Gastroesophageal sphincter (tissue), 4 donors: ENCODE measurements at places on chromosomes 13 and 19. TPM values are rescaled to one million over a fixed set of nuclear protein-coding genes. Genes with fewer than 3 reads are reported as not detected.

GRCh38 chr19:53388904-53389303 is 6.0 kb upstream of the ZNF765 start:
- ATAC-seq: no peak

GRCh38 chr13:88051746-88052482 is 380.7 kb downstream of the SLITRK5 start:
- ATAC-seq: no peak

DNA sequence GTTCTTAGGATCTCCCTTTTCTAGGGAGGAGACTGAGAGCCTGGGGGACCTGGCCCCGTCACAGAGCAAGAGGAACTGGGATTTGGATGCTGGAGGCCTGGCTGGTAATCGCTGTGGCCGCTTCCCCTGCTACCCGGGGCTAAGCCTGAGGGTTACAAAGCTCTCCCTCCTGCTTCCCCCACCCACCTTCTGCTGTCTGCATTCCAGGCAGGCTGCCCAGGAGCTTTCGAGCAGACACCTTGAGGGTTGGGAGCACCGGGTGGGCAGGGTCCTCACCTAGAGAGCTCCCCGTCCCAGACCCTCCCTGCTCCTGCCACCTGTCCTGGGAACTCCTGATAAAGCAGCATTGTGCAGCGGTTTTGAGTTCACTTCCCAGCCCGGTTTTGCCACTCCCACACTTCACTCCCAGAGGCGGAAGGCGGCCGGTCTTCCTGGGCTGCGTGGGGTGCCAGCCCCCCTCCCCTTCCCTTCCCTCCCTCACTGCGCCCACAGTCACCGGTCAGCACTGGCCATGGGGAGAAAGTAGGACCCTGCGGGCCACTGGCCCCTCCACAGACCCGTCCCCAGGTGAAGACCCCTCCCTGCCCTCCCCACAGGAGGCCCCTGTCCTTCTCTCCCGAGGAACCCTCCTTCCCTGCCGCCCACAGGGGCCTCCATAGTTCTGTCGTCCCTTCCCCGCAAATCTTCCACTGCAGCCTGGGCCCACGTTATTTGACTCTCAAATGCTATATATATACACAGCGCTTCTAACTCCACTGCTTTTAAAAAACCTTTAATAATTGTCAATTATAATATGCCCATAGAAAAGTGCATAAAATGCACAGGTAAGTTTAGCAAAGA is 8.1 kb downstream of the PAK4 start:
- ATAC-seq: no peak

- ATAC-seq: no peak
Observed at GRCh38 chr13:28055357-28055756, 45.0 kb downstream of the FLT3 start.

DNA sequence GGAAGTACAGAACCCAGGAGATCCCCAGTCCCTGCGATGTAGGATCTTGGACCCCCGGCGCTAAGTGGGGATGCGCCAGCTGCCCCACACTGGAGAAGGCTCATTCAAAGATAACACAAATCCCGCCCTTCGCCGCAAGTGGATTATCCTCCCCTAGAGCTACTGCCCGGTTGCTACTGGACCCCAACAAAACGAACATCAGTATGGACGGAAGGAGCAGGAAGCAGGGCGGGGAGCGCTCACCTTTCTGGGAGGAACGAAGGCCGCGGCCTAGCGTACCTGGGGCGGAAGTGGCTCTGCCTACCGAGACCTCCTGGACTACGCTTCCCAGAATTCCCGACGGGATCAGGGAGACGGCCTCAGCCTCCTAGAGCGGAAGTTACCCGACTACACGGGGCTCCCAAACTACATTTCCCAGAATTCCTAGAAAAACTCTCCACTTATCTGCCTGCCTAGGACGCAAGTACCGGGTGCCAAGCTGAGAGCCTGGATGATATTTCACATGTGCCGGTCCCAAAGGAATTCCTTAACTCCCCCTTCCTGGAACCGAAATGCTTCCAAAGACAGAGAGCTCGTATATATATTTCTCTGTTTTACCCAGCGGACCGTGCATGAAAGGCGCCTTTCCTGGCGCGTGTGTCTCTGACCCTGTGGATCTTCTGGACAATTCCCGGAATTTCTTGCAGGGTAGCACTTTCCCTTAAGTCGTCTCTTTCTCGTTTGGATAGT is at the start of gene ZNF112:
ZNF112 (minus strand) TSS at position 298 of the 729 bp plus-strand sequence. CDS start 16,141 bp downstream, outside the sequence.
- ATAC-seq: peak; percentile 100

- no peak for ATAC-seq
Observed at GRCh38 chr13:98443329-98443728, 133.6 kb downstream of the STK24 start.

GRCh38 chr13:98386637-98387036 is 190.3 kb downstream of the STK24 start:
- ATAC-seq: no peak

GRCh38 chr19:952680-953444 is 27.0 kb downstream of the ARID3A start:
- no peak for ATAC-seq

DNA sequence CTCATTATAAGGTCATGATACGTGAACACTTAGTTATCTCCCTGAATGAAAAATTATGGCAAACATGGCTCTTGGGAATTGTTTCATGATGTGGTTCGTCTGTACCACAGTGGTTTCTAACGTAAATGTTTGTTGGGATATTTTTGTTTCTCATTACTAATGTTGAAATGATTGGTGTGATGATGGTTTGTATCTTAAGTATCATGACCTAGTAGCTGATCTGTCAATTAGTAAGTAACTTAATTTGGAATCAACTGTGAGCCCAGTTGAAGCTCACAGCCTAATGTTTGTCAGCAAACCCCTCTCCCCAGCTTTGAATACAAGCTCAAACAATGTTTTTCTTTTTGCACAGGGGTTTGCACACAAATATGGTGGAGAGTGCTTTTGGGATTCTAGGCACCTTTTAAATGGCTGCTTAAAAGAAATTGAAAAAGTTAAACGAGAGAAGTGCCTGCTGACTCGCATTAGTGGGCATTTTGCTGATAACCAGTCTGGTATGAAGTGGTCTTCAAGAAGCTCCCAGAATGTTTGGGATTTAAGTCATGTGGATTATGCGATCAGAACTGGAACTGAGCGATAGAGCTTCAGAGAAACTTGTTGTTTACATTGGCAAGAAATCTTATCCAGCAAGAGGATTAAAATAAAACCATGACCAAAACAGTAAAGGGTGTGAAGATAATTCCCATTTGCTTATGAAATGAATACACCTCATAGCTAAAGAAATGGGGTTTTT is 68.2 kb downstream of the LMO7 start:
- no peak for ATAC-seq

DNA sequence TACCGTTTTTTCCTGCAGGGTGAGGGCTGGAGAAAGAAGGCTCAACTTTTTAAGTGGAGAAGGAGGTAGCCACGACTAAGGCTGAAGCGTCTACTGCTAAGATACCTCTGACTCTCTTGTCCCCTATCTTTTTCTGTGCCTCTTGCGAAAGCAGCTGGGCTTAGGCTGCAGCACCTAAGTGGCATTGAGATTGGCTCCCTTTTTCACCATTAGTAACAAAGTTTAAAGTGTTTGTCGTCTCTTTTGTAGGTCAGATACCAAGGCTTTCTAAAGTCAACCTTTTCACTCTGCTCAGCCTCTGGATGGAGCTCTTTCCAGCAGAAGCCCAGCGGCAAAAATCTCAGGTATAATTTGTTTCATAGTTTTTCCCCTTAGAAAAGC is 887 bp downstream of the CDADC1 start:
- ATAC-seq: no peak

- no peak for ATAC-seq
Observed at GRCh38 chr19:17775245-17775927, 19.6 kb upstream of the B3GNT3 start.

DNA sequence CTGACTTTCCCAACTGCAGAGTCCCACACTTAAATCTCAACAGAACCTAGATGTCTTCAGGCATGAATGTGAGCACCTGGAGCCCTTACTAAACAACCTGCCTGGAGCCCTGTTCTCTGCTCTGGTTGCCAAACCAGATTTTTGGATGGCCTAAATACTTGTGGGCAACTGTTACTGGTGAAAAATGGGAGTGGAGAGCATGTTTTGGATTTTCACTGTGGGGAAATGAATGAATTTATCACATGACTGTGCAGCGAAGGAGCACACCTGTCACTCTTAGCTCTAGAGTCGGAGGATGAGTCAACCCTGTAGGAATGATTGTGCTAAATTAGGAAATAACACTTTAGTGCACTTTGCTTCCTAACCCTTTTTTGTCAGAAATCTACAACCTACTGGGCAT is 30.3 kb downstream of the SHISA2 start:
- ATAC-seq: no peak

GRCh38 chr19:55688422-55689218 is 13.6 kb downstream of the EPN1 start:
- ATAC-seq: peak; percentile 17

DNA sequence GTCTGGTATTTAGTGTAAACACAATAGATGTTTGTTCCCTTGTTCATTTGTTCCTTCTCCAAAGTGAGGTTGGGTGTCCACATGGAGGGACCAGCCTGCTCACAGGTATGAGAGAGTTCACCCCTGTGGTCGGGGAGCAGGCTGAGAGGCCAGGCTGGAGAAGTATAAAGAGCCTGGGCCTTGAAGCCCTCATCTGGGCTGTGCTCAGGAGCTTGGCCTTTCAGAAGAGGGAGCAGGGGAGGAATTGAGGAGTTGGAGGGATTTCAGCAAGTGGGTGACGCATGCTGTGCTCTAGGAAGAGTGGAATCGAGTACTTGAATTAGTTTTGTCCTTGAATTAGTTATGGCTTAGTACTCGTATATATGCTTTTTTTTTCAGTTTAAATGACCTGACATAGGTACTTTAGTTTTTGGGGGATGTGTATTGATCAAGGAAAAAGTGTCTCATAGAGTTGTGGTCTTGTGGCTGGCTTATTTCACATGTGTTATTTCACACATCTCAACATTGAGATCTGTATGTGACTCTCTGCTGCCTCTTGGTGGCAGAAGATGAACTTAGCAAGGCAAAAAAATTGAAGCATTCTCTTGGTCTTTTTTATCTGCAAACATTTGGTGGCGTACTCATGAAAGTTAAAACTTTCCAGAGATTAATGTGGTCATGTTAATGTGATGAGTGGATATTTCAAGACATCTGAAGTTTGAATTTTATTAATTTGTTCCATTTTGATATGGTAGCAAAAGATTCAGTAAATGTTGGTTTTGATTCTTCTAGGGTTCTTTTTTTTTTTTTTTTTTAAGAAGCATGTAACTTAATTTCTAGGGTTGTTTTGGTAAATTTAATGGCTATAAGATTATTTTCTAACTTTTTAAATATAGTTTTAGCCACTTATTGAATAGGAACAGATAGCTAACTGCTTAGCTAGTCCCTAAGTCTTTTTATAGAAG is 54.3 kb downstream of the SLAIN1 start:
- ATAC-seq: peak; percentile 62

DNA sequence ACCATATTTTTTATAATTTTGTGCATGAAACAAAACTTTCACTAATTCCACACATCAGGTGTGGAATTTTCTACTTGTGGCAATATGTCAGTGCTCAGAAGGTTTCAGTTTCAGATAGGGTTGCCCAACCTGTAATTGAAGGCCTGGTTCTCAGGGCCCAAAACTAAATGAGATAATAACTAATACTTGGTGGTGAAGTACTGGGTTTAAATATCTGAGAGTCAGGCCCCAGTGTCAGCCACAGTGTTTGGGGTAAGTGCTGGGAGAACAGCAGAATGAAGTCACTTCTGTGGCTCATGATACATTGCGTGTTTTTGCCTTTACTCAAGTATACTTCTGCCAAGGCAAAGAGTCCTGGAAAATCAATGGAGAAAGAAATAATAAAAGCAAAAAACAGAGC is 5.6 kb downstream of the SAFB start:
- no peak for ATAC-seq

DNA sequence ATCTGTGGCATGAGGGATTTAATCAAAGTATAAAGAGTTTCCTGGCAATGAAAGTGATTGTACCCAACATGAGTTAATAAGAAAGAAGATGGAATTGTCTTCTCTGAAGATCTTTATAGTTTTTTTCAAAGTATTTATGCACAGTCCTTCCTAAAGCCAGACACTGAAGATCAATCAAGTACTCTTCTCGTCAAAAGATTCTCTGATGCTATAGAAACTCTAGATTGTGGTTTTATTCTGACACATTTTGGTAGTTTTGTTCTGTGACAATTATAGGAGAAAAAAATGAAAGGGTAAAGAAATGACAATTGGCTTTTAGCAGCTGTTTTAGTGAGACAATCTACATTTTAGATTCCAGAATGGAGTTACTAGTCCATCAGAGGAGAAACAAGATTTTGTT is 10.4 kb upstream of the ENOX1 start:
- no peak for ATAC-seq

GRCh38 chr13:50948601-50949000 is 39.0 kb downstream of the RNASEH2B start:
- no peak for ATAC-seq

- no peak for ATAC-seq
Observed at GRCh38 chr19:33813391-33814101, 16.9 kb downstream of the KCTD15 start.

Gene TBXA2R
- total RNA-seq: 1.4 TPM

Gene ZNF708
- total RNA-seq: 18.4 TPM

Gene CGB1
- total RNA-seq: not detected

Gene GGN
- not detected for total RNA-seq

Gene F7
- total RNA-seq: not detected

Gene FSD1
- total RNA-seq: 0.67 TPM

Gene TMEM59L
- 2.6 TPM for total RNA-seq

Gene PGLYRP2
- total RNA-seq: not detected

Gene FCAR
- total RNA-seq: 4.9 TPM

Gene PNMA8C
- total RNA-seq: not detected

Gene FGF9
- total RNA-seq: 1.6 TPM

Gene CGB5
- not detected for total RNA-seq

Gene FGF14
- total RNA-seq: 0.40 TPM

Gene CYP4F3
- 0.08 TPM for total RNA-seq

Gene CABP5
- not detected for total RNA-seq

Gene RBM42
- total RNA-seq: 98.0 TPM

Gene CYP2B6
- total RNA-seq: not detected

Gene CDC42EP5
- total RNA-seq: 4.2 TPM
